Left renal cortex interstitium (tissue), 4 donors: ENCODE measurements at places on chromosomes 2 and 18.

DNA sequence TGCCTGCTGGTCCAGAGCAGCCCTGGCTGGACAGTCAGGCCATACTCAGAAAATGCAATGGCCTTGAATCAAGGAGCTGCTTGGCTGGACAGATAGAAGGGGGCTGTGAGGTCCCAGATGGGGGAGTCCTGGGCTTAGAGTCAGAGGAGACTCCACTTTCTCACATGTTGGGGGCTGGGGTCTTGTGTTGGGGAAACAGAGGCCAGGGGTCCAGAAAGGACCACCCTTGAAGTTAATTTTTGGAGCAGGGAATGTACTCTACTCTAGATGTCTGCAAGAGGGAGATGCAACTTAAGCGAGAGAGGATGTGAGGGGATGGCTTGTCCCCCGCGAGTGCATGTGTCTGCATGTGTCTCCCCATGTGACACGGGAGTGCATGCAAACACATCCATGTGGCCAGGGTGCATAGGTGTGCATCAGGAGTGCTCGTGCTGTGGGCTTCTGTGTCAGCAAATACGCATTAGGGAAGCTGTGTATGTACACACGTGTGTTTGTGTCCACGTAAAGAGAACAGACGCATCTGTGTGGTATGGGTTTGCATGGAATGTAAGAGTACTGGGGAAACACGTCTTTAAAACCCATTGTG, 303.2 kb downstream of the MYCN start:
- no peak for DNase-seq

GRCh38 chr18:44495151-44495550, 185.5 kb upstream of the SETBP1 start:
- no peak for DNase-seq

DNA sequence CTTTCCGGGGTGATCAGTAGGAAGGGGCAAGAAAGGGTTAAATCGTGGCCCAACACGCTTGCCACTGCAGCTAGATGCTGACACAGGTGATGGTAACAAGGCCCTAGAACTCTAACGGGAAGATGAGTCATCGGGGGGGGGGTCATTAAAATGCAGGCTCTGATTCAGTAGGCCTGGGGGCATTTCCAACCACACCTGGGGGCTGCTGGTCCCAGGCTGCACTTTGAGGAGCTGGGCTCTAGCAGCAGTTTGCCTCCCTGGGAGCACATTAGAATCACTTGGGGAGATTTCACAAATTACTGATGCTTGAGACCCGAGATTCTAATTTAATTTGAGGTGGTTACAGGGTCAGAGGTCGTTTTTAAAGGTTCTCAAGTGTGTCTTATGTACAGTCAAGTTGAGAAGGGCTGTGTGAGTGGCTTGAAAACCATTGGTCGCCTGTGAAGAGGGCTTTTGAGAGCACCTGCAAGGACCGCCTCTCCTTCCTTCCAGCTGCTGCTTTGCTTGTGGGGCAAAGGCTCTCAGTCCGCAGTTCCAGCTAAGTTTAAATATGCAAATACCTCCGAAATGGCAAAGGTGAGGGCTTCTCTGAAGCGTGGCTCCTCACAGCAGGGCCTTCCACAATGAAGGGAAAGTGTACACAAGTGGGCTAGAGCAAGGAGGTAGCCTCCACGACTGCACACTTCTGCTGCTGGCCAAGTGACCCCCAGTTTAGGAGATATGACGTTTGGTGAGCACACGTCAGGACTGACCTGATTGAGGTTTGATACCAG, 128.0 kb upstream of the MSH6 start:
- DNase-seq: no peak

DNA sequence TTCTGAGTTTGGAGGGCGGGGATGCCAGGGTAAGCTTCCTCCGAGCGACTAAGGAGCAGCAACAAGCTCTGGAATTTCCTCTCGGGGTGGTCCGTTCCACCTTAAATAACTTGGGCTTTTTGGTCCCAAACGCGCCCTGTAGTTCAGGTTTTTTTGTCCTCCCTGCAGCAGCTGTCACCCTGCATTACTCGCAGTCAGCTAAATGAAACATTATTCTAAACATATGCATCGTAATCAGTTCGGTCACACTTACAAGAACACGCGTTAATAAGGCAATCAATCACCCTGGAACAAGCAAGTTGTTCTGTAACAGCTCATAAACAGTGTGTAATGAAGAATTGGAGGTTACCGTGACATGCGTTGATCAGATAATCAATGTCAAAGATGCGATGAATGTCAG, 8.3 kb downstream of the EVX2 start:
- DNase-seq: no peak

- DNase-seq: no peak
These were observed 181.3 kb downstream of the PTPRM start for GRCh38 chr18:7748251-7749007.

- no peak for DNase-seq
These were observed 259.1 kb downstream of the PRKCE start for GRCh38 chr2:45910473-45911060.

- DNase-seq: peak; percentile 69
These were observed 668.2 kb upstream of the PKDCC start for GRCh38 chr2:41379496-41380221.

GRCh38 chr2:237879991-237880560, 20.7 kb downstream of the RAMP1 start:
- DNase-seq: no peak

- no peak for DNase-seq
These were observed 274.5 kb downstream of the DSEL start for GRCh38 chr18:67242001-67242400.

GRCh38 chr2:41698678-41699422, 349.0 kb upstream of the PKDCC start:
- DNase-seq: no peak
